ENCODE measurements at places on chromosomes 6 and 20. TPM values are rescaled to one million over a fixed set of nuclear protein-coding genes. Genes with fewer than 3 reads are reported as not detected.

ADGRF5 gene
- 13.7 TPM for total RNA-seq

TTBK1 gene
- total RNA-seq = under 0.01 TPM

ZC2HC1B gene
- 0.33 TPM for total RNA-seq

HDGFL1 gene
- total RNA-seq = not detected

HMGCLL1 gene
- total RNA-seq = not detected

ADAM33 gene
- 3.1 TPM for total RNA-seq

CAGE1 gene
- total RNA-seq = 0.22 TPM

SYCP2L gene
- total RNA-seq = 0.11 TPM

GNRH2 gene
- total RNA-seq = 0.39 TPM

MUC22 gene
- total RNA-seq = not detected

SLC17A2 gene
- not detected for total RNA-seq
